ENCODE measurements at places on chromosomes 1 and 21.

- DNase-seq, result no peak
These were observed 17.8 kb upstream of the OVAAL start for GRCh38 chr1:180540697-180541594.

DNA sequence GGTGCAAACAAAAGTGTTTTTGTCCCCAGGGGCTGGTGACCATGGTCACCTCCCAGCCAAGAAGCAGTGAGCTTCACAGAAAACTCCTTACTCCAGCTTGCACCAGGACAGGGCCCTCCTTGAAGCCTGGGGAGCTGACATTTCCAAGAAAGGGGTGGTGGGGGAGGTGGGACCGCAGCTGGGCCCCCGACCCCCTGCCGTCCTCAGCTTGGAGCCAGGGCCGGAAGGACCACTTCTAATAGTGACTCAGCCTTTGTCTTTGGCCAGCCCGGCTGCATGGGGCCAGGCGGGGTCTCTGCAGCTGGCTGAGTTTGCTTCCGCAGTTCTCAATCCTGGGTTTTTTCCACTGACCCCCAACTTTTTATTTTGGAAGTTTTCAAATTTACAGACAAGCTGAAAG, 136.5 kb upstream of the POU3F1 start:
- DNase-seq, result no peak

- no peak for DNase-seq
These were observed 31.6 kb upstream of the ETS2 start for GRCh38 chr21:38774152-38774551.

DNA sequence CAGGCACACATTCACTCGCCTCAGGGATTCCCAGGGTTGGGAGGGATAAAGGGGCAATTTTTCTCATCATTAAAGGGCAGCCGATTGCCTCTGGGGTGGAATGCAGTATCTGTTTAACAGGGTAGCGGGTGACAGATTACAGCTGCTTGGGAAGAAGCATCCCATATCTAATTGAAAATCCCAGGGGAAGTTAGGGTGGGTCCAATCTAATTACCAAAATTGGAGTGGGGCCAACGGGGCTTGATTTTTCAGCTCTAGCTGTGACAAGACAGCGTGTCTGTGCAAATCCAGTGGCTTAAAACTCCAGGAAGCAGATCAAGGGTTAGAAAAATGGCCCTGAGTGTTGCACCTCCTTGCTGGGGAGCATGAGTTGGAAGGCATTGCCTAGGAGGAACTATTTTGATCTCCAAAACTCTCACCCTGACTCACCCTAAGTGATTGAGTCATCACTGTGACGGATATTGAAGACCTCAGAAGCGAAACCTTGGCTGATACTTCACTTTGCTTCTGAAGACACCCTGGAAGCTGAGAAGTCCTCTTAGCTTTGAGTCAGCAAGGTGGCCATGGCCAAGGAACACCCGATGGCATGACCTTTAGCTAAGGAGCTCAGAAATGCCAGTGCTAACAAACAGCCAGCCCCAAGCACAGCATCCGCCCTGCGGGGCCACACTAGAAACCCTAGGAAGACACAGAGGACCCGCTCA, 46.0 kb downstream of the GRHL3 start:
- DNase-seq, result peak; percentile 41

DNA sequence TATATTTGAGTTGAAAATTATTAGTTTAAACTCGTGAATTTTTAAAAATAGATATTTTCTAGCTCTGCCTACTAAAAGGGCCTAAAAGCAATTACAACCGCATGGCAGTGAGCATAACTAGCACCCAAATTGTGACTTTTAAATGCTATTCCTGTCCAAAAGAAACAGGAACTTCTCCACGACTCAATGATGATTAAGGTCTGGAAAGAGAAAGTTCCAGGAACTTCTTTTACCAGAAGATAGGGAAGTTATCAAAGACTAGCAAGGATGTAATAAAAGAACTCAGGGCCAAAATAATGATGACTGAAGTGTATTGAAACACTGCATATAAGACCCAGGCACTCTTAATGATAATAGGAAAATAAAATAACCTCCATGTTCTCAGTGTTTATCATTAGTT, 313.0 kb downstream of the PLPP3 start:
- DNase-seq, result no peak

GRCh38 chr1:39965044-39965443, 10.1 kb downstream of the MFSD2A start:
- DNase-seq, result no peak

GRCh38 chr1:38028105-38028591, 15.6 kb downstream of the UTP11 start:
- no peak for DNase-seq

- DNase-seq, result peak; percentile 6
These were observed 131.2 kb downstream of the AKT3 start for GRCh38 chr1:243718893-243719292.

- no peak for DNase-seq
These were observed 11.5 kb upstream of the TMEM51 start for GRCh38 chr1:15141935-15142539.

DNA sequence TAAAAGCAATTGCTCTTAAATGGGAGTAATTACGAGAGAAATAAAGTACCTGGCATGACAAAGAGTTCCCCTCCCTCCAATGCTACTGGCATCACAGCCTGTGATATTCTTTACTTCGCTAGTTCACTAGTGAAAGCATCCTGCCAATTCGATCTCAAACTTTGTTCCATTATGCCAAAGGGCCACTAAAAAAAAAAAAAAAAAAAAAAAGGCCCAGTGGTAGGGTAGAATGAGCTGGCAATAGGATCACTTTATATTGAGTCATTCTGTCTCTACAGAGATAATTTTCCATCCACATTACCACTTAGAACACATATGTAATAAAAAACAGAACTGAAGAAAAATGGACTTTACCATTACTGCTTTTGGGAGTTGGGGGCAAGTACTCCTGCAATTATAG, 11.2 kb downstream of the PUM1 start:
- DNase-seq, result no peak

- no peak for DNase-seq
These were observed 1.2 kb downstream of the ANP32E start for GRCh38 chr1:150234566-150235293.

- DNase-seq, result no peak
These were observed at the start of gene BNIPL for GRCh38 chr1:151036356-151036755. Gene BNIPL, plus strand, starts transcription at chr1:151036586. Its CDS starts 140 bp downstream, at chr1:151036726.

- no peak for DNase-seq
These were observed 5.1 kb downstream of the ATF3 start for GRCh38 chr1:212613440-212614335.

- DNase-seq, result no peak
These were observed 437.1 kb downstream of the PLPP3 start for GRCh38 chr1:56142301-56142700.

DNA sequence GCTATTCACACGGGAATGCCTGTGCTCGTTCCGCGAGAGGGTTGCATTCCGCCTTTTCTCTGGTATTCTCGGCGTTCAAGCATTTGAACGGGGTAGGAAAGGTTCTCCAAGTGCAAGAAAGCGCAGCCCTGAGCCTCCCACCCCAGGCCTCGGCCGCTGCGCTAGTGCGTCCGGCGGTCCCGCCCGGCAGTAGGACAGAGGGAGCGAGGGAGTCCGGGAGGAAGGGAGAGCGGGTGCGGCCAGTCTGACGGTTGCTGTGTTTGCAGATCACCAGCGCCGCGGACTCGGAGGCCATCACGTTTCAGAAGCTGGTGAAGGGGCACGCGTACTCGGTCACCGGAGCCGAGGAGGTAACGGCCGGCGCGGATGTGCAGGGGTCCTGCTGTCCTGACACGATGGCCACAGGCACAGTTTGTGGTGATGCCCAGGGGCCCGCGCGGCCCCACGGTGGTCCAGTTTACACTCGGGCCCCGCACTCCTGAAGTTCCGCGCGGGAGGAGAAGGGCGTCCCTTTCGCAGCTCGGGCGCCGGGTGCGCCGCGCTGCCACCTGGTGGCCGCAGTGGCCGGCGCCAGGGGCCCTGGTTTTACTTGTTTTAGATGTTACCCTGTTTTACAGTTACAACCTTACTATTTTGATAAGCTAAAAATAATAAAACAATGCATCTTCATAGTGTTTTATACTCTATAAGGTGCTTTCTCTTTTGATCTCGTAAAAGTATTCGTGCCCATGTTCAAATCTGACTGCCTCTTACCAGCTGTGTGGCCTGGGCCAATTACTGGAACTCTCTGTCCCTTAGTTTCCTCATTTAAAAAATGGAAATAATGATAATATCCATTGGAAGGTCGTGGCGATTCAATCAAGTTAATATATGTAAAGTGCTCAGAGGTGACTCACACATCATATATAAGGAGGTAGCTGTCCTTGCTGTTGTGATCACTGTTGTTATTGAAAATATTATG, 36.7 kb downstream of the CAPN2 start:
- DNase-seq, result no peak

- no peak for DNase-seq
These were observed 30.8 kb downstream of the HLX start for GRCh38 chr1:220910021-220910420.

- DNase-seq, result no peak
These were observed 89.2 kb downstream of the RIPK4 start for GRCh38 chr21:41677671-41678015.

DNA sequence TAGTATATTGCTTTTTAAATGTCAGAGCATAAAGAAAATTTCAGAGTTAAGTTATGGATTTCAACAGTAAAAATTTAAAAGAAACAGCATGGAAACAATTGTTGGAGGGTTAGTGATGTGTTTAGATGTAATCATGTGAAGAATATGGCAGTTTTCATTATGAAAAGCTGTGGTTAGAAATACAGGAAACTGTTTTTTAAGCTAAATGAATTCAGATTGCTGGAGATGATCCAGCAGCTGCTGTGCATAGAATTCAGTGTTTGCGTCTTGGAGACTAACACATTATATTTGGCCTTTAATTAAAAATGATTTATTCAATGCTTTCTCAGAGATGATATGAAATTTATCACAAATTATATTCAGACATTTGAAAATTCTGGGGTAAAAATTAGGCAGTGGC, 273.6 kb upstream of the LRRC7 start:
- DNase-seq, result no peak

GRCh38 chr1:53134042-53134485, 8.4 kb downstream of the SLC1A7 start:
- DNase-seq, result no peak

GRCh38 chr1:241608379-241609033, 31.7 kb downstream of the CHML start:
- no peak for DNase-seq

GRCh38 chr1:199784138-199784895, 243.2 kb upstream of the NR5A2 start:
- DNase-seq, result no peak

DNA sequence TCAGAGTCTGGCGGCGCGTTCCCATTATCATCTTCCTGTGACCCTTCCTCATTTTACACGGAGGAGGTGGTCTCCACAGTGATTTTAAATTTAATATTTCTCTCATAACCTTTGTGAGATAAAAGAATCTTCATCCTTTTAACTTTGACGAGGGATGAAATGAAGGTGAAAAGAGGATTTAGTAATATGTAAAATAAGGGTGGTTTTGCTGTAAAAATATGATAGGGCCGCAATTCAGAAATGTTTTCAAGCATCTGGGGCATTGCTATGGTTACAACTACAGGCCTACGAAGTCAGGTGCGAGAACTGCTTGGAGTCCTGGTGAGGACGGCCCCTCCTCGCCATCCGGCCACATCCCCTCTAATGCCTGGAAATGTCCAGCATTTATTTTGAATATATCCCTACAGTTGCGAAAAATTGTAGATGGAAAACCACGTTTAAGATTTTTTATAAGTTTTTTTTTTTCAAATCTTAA, 422 bp upstream of the RSBN1 start:
- DNase-seq, result no peak

DNA sequence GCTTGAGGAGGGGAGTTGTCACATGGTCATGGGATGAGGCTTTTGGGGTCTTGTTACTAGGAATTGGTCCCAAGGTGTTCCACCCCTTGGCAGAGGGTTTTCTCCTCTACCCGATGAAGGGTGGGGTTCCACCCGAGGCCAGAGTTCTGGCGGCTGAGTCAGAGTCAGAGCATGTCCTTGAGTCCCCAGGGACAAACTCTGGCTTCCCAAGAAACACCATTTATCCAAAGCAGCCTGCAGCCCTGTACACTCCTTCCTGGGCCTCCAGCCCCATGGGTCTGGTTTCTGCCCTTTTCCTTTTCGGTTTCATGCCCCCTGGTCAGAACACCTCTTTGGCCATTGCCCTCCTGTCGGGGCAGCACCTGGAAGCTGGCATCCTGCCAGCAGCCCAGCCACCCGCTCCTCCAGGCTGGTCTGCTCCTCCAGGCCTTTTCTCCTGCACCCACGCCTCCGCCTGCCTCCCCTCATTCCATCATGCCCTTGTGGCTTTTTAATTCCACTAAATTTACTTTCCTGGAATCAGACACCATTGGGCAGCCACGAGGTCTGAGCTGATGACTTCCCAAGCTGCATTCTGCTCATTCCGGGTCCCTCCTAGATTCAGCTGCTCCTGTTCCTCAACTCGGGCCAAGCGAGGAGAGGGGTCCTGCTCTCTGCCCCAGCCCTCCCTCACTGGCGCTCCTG, 301.7 kb upstream of the VAMP3 start:
- DNase-seq, result peak; percentile 12

DNA sequence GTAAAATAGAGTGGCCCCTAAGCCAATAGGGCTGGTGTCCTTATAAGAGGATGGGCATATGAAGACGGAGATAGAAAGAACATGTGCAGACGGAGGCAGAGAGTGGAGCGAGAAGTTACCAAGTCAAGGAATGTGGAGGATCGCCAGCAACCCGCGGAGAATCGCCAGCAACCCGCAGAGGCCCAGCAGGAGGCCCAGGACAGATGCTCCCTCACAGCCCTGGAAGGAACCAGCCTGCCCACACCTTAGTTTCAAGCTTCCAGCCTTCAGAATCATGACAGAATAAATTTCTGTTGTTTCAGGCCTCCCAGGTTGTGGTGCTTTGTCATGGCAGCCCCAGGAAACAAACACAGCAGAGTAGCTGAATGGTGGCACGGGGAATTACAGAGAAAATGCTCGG, 9.6 kb downstream of the CLDN14 start:
- no peak for DNase-seq

- DNase-seq, result no peak
These were observed 36.4 kb upstream of the STUM start for GRCh38 chr1:226512076-226512728.

DNA sequence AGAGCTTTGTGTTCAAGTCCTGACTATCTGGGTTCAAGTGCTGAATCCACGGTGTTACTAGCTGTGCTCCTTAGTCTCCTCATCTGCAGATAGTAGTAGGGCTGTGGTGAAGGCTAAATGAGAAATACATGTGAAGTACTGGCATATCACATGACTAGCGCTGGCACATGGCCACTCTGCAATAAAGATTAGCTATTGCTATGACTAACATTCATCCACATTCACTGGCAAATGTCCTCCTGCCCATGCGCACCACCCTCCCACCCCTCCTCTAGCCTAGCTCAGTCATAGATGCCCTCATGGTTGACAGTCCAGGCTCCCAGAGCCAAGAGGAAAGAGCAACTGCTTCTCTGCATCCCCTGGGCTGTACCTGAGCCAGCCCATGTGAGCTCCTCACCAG, 8.5 kb upstream of the COL8A2 start:
- DNase-seq, result peak; percentile 84

Measured in epithelial cell of proximal tubule (primary cell).